8988T (cell line): ENCODE measurements at places on chromosomes 4 and X.

GRCh38 chrX:47540754-47541538 is 20.1 kb upstream of the ARAF start:
- DNase-seq, result peak; percentile 53

GRCh38 chr4:123996718-123997510 is 600.3 kb downstream of the SPRY1 start:
- no peak for DNase-seq

GRCh38 chr4:38106886-38107514 is 146.8 kb downstream of the PTTG2 start:
- no peak for DNase-seq

DNA sequence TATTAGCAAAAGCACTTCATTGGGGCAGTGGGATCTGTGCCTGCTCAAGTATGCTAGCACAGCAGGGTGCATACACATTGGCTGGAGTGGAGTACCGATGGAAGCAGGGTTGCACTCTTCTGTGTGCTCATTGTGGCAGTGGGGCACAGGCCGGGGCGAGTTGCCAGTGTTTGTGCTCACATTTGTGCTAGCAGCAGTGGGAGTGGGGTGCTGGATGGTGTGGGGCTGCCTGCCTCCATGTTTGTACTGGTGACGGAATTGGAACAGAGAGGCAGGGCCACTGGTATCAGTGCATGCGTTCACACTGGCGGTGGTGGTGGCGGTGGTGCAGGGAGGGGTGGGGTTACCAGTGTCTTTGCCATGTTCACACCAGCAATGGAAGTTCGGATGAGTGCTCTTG is 138.0 kb downstream of the POU4F2 start:
- no peak for DNase-seq

GRCh38 chr4:158254292-158254691 is 44.0 kb downstream of the TMEM144 start:
- DNase-seq, result no peak

DNA sequence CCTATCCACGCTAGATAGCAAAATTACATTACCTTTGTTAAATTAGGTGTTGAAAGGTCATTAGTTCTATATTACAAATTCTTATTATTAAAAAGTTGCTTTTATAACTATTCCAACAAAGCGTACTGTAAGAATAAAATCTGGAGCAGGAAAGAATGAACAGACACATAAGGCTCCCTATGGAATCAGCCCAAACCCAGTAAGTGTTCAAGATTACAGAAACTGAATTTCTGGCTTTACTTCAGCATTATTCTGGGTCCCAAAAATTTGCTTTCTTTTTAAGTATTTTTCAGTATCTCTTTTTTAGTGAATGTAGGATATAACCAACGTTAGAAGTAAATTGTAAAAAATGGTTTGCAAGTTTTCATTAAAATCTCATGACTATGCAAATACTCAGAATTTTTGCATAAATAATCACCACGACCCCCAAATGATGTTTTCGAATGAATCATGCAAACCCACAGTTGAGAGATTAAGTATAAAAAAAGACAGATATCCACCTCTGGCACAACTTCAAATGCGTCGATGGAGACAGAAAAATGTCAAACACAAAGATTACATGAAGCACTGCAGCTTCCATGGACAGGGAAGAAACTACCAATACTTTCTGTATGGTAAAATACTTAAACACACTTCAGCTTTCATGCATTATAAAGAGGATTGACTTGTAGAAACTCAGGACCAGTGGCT is 238.5 kb downstream of the RASL11B start:
- no peak for DNase-seq
